SJSA1 (cell line): ENCODE measurements at places on chromosomes 1 and 21. TPM values are rescaled to one million over a fixed set of nuclear protein-coding genes. Genes with fewer than 3 reads are reported as not detected.

GRCh38 chr1:89171067-89171438 is 4.8 kb downstream of the GBP7 start:
- DNase-seq = no peak

- no peak for DNase-seq
These were observed 3.6 kb upstream of the CRABP2 start for GRCh38 chr1:156709031-156709430.

DNA sequence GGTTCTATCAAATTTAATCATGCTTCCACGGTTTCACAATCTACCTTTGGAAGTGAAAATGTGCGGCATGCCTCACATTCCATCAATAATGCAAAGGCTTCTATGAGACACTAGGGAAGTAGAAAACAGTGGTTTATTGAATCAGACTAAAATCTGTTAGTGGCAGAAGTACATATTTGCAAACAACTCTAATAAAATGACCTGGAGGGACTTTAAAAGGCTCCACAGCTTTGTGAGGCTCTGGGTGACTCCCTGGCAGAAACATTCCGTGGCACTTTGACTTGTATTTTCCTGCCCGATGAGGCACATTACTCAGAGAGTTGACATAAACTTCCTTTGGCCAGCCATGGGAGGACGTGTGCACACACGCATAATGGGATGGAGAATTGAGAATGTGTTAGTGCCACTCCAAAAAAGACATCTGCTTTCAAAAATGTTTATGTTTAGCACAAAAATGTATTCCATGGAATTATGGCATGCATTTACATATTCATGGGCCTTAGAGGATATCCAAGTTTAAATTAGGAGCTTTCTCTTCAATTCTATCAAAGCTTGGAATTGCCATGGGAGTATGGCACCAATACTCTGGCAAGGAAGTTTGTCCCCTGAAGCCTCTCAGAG is 60.0 kb upstream of the SSX2IP start:
- DNase-seq = no peak

- no peak for DNase-seq
These were observed 13.8 kb downstream of the SNX7 start for GRCh38 chr1:98675282-98675681.

Gene PDZK1
- total RNA-seq = 2.1 TPM in 1 of 2 replicates, not detected in the other

Gene CHD1L
- total RNA-seq = 43.4 and 52.5 TPM in 2 replicates

- no peak for DNase-seq
These were observed 4.1 kb upstream of the EPS8L3 start for GRCh38 chr1:109767637-109768334.

- DNase-seq = no peak
These were observed 38.8 kb downstream of the NGF start for GRCh38 chr1:115299266-115299665.

Gene KCNE2
- total RNA-seq = not detected in 2 replicates

GRCh38 chr1:147773215-147773715 is 12.9 kb upstream of the GJA5 start:
- DNase-seq = no peak

Gene PDZK1IP1
- total RNA-seq = not detected in 2 replicates

Gene ELAPOR1
- total RNA-seq = 0.63 and 1.2 TPM in 2 replicates

DNA sequence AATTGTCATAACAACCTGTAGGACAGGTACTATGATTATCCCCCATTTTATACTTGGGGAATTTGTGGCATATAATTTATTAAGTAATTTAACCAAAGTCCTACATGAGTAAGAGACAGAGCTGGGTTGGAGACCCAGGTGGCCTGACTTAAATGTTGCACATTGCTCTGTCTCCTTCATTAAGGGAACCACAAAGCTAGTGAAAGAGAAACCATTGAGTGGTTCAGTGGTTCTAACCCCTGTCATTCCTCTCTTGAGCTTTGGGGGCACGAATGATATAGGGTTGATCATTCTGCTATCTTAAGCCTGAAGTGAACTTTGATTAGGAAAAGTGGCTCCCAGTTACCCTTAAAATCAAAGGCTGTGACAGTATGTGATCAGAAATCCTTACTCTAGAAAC is 5.3 kb upstream of the MAP3K7CL start:
- no peak for DNase-seq

DNA sequence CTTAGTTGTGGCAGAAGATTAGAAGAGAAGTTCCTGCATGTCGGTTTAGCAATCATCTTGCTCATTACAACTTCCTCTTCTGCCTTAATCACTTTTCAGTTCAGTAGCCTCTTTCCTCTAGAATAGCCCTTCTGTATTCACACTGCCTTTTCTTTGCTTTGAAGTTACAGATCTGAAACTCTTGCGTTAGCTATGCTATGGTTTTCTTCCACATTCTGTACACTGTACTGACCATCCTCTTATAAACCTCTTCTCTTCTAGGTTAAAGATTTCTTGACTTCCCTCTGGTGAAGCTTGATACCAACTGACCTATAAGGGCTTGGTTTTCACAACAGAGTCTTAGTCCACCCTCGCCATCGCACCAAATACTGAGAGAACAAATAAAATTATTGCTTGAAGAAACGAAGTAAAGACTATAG is 35.0 kb downstream of the C21orf91 start:
- DNase-seq = no peak

GRCh38 chr1:216660561-216660960 is 62.7 kb downstream of the ESRRG start:
- DNase-seq = no peak

Gene HMGCS2
- total RNA-seq = not detected in 2 replicates

Gene VCAM1
- total RNA-seq = 11.0 and 15.1 TPM in 2 replicates

- no peak for DNase-seq
These were observed 32.0 kb downstream of the PTAFR start for GRCh38 chr1:28144203-28145135.

GRCh38 chr1:85229574-85230097 is 28.8 kb upstream of the SYDE2 start:
- DNase-seq = no peak

DNA sequence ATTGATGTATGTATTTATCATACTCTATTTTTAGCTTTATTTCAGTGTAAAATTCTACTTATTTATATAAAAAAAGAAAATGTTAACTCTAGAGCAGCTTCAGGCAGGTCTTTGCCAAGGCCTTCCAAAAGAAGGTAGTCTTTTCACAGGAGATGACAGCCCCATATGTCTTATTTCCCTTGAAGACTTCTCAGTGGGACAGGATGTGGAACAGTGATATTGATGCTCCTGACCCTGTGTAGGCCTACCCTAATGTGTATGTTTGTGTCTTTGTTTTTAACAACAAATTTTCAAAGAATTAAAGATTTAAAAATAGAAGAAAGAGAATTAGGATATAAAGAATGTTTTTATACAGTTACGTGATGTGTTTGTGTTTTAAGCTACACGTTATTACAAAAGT is 1593.6 kb downstream of the AMY1C start:
- DNase-seq = no peak

DNA sequence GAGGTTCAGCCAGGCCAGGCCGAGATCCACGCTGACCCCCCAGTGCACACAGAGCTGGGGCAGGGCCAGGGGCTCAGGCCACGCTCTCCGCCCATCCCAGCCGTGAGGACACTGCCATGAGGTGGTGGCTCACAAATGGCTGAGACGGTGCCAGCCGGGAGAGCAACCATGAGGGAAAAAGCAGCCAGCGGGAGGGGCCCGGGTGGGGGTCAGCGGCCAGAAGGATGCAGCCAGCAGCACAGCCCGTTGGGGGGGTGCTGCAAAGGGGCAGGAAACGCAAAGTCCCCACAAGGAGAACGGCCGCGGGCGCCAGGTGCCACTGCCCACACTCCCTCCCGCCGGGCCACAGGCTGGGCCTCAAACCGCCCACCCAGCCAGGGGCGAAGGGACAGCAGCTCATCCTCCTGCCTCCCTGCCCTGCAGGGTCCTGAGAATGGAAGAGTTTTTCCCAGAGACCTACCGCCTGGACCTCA is 8.3 kb downstream of the TTLL10 start:
- no peak for DNase-seq
